CD4-positive, alpha-beta T cell (primary cell): ENCODE measurements at places on chromosomes 7 and 10. TPM values are rescaled to one million over a fixed set of nuclear protein-coding genes. Genes with fewer than 3 reads are reported as not detected.

The NUTM2B gene
- 0.99 TPM for total RNA-seq

The GIMAP8 gene
- 3.8 TPM for total RNA-seq

The CH25H gene
- 0.50 TPM for total RNA-seq

The PITRM1 gene
- total RNA-seq = 76.7 TPM

The TMEM229A gene
- total RNA-seq = not detected

The VTI1A gene
- total RNA-seq = 54.5 TPM

The C10orf105 gene
- 0.25 TPM for total RNA-seq

The KIAA1549 gene
- not detected for total RNA-seq

The IGF2BP3 gene
- total RNA-seq = not detected

GRCh38 chr7:135180122-135180521 is 9.6 kb upstream of the CYREN start:
- no peak for DNase-seq

DNA sequence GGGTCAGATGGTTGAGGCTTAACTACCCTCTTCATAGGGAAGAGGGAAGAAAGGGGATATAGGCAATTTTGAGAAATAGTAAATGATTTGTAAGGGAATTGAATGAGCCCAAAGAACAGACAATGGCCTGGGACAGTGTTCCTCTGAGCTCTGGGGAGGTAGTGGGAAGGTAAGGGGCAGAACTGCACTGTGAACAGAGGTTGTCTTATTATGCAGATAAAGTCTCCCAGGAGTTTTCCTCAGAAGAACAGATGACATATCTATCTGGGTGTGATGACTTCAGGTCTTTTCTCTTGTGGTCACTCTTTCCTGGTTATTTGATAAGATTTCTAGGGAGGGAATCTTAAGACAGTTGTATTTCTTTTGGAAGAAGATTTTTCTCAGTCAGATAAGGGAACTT is 296.1 kb downstream of the ZEB1 start:
- no peak for DNase-seq

- DNase-seq = no peak
Measured at GRCh38 chr7:36147361-36147760, 5.7 kb upstream of the EEPD1 start.

DNA sequence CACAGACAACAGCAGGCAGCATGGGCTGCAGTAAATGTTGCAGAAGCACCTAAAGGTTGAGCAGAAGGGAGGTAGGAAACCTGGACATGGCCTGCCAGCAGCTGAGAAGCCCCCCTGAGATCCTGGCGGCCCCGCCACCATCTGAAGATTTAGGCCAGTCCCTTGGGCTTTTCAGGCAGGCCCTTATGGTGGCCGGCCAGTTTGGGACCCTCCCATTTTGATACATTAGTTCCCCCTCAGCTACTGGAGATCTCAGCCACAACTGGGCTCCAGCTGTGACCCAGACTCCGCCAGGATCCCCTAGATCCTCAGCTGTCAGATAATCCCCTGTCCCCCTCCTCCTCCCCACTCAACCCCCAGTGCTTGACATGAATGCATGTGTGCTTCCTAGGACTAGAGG is 34.4 kb downstream of the ZNF783 start:
- DNase-seq = no peak

- DNase-seq = no peak
Measured at GRCh38 chr7:36203071-36203790, 50.2 kb downstream of the EEPD1 start.

GRCh38 chr7:47292832-47293309 is 289.0 kb downstream of the TNS3 start:
- no peak for DNase-seq

DNA sequence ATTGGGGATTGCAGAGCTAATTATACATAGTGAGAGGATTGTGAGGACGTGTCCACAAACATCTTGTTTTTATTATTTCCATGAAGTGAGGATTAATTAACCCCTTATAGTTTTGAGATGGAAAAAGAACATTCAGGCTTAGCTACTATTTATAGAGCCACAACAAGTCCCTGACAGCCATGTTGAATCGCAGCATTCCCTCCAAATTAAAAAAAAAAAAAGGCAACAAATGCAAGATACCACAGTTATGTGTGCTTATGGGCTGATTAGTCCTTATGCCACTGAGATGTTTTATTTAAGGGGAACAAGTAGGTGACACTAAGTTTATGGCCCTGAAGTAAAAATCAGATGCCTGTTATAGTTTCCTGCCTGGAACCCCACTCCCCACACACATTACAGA is 350.3 kb downstream of the GPAM start:
- DNase-seq = no peak

DNA sequence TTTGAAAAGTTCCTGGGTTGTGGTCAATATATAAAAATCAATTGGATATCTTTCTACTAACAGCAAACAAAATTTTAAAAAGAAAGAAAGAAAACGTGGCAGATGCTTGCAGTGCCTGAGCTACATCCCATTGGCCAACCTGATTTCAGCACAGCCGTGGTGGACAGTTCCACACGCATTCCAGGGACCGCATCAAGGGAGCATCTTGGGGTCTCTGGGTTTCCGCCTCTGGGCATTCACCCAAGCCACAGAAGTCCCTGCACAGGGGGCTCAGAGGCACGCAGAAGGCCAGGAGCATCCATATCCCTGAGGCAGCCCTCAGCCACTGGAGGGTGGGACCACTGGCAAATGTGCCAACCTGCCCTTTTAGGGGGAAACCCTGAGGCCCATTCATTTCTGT is 254.5 kb upstream of the RNF32 start:
- DNase-seq = no peak

DNA sequence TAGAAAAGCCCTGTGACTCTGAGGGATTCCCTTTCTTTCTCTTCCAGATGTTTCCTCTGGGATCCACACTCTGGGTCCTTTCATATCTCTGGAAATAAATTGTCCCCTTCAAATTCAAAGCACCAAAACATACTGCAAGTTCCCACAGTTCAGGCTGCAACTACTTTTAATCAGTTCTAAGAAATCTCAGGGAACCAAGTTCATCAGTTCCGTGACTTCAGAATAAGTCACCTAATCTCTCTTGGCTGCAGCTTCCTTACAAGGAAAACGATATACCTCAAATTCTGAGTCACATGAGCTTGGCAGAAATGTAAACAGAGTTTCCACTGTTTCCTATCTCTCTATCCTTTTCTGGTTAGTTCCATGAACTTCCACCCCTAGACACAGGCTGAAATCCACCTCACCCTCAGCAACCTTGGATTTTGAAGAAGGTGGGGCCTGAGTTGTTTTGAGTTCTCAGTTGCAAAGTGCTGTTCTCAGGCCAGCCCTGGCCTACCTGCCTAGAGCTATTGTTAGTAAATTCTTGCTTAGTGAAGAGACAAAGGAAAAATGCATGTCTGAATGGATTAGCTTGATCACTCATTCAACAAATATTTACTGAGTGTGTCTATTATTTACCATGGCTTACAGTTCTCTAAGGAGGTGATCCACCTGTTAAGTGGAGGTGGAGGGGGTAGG is 59.3 kb upstream of the IL6 start:
- DNase-seq = no peak

- DNase-seq = no peak
Measured at GRCh38 chr7:19377611-19378344, 232.6 kb upstream of the FERD3L start.

- no peak for DNase-seq
Measured at GRCh38 chr7:41305001-41305400, 397.9 kb downstream of the INHBA start.

DNA sequence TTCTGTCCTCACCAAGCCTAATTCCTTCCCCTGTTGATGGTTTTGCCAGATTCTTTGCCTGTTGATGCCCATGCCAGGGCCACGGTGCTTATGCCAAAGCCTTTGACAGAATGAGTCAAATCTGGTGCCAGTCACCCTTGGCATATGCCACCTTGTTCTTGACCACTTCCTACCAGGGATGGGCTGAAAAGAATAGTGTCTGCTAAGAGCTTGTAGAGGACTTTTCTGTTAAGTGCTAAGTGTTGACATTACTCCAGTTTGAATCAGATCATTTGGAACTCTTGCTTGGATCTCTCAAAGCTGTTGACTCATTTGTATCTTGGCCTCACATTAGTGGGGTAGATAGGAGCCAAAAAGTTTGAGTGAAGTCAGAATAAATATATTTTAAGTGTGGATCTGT is 661.2 kb downstream of the AUTS2 start:
- DNase-seq = no peak

DNA sequence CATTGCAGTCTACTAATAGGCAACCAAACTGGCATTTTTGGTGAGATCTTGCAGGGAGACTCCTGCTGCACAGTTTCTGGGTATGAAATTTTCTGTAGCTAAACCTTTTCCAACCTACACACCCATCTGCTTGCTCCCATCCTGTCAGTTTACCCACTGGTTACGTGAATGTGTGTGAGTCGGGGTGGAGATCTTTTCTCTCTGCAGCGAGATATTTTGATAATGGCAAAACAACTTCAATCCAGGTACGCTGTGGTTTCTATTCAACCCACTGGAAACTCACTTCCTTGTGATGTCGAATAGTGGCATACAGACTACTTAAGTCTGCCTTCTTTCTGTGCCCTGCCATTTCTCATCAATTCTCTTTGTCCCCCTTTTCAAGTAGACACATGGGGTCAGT is 4.5 kb downstream of the PLEKHA1 start:
- peak; percentile 35 for DNase-seq

GRCh38 chr7:1635401-1635800 is 34.7 kb upstream of the ELFN1 start:
- no peak for DNase-seq

DNA sequence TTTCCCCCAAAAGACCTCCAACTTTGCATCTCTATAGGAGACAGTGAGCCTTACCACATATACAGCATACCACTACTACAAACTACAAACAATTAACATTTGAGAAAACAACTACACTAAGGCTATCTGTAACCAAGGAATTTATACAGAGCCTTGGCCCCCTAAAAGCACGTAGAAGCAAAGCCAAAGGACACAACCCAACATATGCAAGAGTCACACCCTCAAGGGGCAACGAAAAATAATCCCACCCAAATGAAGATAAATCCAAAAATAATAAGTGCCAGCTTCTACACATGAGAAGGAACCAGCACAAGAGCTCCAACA is 149.5 kb downstream of the ZEB1 start:
- DNase-seq = no peak

DNA sequence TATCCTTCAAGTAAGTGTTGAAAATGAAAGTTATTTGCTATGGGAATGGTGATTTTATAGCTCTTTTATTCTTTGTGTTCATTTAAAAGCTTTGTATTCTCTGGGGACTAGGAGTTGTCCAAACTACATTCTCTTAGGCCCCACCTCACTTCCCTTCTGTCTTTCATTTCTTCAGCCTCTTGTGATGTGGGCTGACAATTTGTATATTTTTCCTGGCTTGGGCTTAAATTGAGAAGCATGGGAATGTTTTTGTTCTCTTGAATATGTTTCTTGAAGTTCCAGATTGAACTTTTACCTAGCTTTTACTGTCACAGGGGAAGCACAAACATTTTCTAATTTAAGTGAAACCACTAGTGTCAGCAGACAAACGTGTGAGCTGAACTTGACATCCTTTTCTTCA is 27.9 kb downstream of the BBS9 start:
- no peak for DNase-seq
